ENCODE measurements at places on chromosomes 6 and 20.

DNA sequence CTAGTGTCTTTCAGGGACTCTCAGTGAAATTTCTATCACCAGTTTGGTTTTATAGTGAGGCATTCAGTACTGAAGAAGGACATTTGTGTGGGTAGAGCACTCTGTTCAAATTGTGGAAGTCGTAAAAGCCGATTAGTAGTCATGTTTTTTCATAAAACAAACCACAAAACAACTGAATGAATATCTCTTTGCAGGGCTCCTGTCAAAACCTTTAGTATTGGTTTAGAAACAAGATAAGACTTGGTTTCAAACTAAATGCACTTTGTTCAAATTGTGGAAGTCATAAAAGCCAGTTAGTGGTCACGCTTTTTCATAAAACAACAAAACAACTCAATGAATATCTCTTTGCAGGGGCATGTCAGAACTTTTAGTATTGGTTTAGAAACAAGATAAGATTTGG is 23.8 kb downstream of the ADGRF4 start:
- no peak for DNase-seq

DNA sequence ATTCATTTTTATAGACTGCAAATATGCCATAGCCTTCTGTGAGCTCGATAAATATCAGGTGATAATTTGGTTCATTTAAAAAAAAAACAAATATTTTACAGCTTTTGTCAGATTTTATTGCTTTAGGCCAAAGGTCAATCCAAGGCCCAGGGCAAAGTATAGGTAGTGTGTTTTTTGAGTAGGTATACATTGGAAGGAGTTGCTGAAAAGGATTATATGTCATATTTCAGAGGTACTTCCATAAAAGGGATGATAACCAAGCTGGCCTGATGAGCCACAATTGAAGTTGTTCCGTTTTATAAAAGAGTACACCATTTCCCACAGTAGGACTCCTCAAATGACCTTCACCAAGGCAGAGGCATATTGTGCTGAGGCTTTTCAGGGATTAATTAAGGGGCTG is 452.8 kb upstream of the FLRT3 start:
- DNase-seq = no peak

DNA sequence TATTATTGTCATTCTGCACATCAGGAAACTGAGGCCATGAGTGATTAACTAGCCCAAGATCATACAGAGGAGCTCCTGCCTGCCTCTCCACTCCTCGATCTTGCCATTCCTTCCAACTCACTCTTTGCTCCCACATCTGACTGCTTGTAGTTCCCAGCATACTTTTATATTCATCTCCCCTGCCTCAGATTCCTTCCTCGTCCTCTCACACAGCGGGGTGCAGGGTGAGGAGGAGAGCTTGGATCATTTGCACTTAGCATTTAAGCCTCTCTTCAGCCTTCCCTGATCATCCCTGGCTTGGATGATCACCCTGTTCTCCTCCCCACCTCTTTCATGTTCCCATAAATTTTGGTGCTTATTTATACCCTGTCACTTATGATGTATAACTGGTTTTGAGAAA is 515.1 kb upstream of the SOX4 start:
- no peak for DNase-seq

GRCh38 chr20:42181064-42181463 is 562.9 kb upstream of the CHD6 start:
- no peak for DNase-seq

GRCh38 chr20:10453241-10453640 is 18.1 kb downstream of the SLX4IP start:
- no peak for DNase-seq

- DNase-seq = no peak
Observed at GRCh38 chr6:32602383-32602782, 12.7 kb upstream of the HLA-DRB1 start.

DNA sequence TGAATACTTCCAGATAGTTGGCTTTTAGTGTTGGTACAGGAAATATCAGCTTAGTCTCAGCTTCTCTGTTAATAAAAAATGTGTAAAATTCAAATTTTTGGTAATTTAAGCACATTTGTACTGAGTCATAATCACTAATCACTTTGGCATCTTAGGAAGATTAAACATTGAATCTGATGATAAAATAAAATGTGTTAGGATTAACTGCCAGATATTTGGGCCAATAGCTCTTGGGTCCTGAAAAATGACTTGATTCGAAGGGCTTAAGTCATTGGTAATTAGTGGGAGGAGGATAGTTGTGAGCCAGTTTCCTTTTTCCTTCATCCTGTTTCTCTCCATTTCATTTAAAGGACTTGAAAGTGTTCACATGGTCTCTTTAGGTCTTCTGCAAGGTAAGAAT is 426.1 kb downstream of the RFPL4B start:
- DNase-seq = no peak

DNA sequence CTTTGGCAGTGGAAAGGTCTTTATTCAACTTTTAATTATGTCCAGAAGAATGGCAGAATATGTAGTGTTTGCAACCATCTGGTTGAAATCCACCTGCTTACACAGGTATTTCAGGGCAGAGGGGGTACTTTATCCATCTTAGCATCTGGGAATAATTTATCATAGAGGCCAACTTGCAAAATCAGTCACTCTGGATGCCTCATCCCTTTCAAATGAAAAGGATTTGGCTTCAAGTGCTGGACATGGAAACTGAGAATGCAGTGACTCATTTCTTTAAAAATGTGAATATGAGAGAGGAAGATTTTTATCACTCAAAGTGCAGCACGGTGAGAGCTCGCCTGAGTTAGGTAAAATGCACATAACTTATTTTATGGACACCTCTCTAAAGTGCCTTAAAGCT is 758.3 kb downstream of the KIF16B start:
- no peak for DNase-seq

DNA sequence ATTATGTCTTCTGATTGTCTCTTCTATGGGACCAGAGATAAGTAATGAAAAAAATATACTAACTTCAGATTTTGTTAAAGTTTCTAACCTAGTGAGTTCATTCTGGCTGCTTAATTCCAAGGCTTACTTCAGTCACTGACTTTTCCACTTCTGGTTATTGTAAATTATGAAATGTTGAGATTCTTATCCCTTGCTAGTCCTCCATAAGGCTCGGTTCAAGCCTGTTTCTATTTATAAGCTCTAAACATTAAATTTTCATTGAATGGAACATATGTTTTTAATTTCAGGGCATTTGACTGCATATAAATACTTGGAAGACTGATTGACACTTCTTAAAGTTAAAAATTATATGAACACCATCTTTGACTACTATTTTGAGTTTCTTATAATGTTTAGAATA is 23.6 kb upstream of the NKAIN2 start:
- DNase-seq = no peak

- DNase-seq = no peak
Observed at GRCh38 chr6:37695273-37695672, 2.4 kb downstream of the MDGA1 start.

GRCh38 chr6:159933077-159933476 is 35.8 kb upstream of the IGF2R start:
- no peak for DNase-seq

DNA sequence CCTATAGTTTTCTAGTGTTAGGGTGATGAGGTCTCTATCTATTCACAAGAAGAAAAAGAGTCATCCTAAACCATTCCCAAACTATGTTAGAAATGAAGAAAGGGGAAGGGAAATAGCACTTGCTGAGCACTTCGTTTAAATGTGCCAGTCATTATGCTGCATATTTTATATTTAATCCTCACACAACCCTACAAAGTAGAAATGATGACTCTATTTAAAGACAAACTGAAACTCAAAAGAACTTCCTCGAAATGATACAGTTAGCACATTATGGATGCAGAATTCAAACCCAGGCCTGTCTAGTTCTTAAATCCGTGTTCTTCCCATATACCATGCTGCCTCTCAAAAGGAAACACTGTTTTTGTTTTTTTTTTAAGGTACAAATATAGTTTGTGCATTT is 174.6 kb downstream of the GMPR start:
- no peak for DNase-seq

Data from activated CD4-positive, alpha-beta T cell treated with anti-CD3 and anti-CD28 coated beads for 24 hours (primary cell).